T follicular helper cell (primary cell): ENCODE measurements at places on chromosomes 3 and 15.

- no peak for DNase-seq
These were observed 16.8 kb downstream of the NOX5 start for GRCh38 chr15:69031013-69032001.

GRCh38 chr3:60053526-60054265 lies 1003.9 kb upstream of the CFAP20DC start:
- no peak for DNase-seq

DNA sequence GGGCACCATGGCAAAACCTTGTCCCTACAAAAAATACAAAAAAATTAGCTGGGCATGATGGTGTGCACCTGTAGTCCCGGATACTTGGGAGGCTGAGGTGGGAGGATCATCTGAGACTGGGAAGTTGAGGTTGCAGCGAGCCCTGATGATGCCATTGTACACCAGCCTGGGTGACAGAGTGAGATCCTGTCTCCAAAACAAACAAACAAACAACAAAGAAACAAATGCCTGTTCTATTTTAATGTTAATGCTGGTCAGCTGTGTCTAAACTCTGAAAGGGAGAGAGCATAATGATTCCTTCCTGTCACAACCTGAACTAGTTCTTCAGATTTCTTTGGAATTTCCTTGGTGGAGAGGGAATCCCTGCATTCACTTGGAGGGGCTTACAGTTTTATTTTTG lies 413.0 kb upstream of the TBL1XR1 start:
- no peak for DNase-seq

GRCh38 chr15:83947156-83947555 lies 288.4 kb upstream of the GOLGA6L4 start:
- DNase-seq: no peak

GRCh38 chr3:64056606-64057180 lies 33.4 kb upstream of the PSMD6 start:
- DNase-seq: no peak

DNA sequence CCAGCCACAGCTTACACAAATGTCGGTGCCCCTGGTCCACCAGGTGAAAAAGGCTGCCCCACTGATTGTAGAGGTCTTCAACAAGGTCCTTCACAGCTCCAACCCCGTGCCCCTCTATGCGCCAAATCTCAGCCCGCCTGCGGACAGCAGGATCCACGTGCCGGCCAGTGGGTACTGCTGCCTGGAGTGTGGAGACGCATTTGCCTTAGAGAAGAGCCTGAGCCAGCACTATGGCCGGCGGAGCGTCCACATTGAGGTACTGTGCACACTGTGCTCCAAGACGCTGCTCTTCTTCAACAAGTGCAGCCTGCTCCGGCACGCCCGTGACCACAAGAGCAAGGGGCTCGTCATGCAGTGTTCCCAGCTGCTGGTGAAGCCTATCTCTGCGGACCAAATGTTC lies 32.9 kb upstream of the ALPK3 start:
- DNase-seq: no peak

DNA sequence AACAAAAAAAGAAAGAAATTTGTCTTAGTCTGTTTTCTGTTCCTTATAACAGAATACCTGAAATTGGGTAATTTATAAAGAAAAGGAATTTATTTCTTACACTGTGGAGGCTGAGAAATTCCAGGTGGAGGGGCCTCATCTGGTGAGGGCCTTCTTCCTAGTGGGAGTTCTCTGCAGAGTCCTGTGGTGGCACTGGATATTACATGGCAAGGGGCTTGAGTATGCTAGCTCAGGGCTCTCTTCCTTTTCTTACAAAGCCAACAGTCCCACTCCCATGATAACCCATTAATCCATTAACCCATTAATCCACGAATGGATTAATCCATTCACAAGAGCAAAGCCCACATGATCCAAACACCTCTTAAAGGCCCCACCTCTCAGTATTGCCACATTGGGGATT lies 2.9 kb upstream of the SATB1 start:
- DNase-seq: no peak

- DNase-seq: no peak
These were observed 17.9 kb upstream of the TMCC1 start for GRCh38 chr3:129911261-129911861.

- no peak for DNase-seq
These were observed 45.9 kb upstream of the CP start for GRCh38 chr3:149267565-149267964.

DNA sequence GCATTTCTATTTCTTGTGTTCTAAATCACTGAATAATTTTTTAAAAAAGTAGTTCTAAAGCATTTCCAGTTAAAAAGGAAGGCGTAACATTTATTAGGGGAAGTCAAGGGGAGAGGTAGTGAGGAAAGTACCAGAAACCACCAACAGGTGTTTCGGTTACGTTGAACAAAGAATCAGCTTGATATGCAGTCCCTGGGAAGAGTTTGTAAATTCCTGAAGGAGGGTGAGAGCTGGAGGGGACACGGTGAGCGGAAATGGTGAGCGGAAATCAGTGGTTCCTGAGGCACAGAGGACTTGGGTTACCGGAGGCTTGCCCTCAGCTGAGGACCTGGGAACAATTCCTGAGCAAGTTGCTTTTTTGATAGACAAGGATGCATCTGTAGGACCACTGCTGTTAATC lies 17.8 kb downstream of the MAP2K1 start:
- DNase-seq: no peak

DNA sequence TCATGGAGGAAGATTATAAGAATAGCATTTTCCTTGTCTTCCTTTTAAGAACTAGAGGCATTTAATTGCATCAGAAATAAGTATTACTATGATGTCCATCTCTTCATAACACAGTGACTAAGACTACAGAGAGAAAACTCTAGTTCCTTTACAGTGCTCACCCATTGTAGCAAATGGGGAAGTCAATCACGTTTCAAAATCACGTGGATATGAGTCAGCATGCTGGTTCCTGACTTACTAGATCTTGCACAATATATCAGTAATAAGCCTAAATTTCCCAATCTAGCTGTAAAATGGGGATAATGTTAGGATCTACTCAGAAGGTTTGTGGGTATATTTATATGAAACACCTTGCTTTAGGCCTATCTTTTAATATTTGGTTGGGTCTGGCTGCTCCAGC lies 254.8 kb upstream of the EOMES start:
- no peak for DNase-seq

DNA sequence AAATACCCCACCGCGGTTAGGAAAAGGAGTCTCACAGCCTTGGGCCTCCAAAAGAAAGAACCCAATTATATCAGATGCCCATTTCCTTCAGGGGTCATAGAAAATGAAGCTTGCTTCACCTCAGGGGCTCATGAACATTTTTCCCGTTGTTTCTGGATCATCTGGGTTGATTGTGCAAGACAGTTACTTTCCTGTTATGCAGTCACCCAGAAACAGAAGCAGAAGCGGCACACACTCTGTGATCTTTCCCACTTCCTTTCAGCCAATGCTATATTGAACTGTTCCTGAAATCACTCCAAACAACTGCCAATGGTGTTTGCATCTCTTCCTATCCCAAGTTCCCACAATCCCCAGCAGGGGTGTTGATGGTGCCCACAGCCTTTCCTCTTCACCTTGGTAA lies 295.6 kb upstream of the RASGRP1 start:
- no peak for DNase-seq

DNA sequence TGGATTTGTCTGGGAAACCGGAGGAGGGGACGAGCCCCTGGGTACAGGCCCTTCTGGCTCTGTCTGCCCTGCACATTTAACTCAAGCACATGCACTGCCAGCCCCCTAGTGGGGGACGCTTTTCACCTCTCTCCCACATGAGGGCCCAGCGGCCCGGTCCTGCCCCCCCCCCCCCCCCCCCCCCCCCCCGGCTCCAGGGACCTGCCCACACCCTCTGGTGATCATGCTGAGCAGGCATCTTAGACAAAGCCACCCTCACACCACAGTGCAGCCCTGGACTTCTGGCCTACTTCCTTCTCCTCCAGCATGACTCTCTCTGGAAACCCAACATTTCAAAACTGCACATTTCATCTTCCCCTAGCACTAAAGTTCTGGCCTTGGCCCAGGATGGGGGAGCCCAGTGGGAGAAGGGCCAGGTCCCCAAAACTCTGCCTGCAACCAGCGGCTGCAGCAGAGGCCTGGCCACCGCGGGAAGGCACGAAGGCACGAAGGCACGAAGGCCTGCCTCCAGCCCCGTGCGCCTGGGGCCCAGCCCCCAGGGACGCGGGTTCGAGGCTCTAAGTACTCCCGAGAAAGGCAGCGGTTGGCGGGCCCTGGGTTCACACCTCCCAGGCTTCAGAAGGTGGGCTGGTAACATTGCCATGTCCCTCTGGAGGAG lies 14.1 kb downstream of the KLF15 start:
- no peak for DNase-seq

DNA sequence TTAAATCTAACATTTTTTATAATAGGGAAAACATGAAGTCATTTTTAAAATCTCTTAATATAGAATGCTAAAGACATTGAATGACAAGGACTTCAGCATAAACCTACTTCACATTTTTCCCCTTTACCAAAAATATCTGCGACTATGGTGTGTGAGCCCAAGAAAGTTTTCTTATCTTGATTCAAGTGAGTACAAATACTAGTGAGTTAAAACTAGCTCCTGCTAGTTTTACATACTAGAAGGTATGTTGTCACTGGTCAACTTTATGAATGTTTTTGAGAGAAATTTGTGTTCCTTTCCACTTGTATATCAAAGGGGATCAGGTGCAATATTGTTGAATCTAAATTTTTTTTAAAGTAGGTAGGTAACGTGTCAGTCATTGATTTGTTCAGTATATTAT lies 152.4 kb upstream of the CGNL1 start:
- no peak for DNase-seq

DNA sequence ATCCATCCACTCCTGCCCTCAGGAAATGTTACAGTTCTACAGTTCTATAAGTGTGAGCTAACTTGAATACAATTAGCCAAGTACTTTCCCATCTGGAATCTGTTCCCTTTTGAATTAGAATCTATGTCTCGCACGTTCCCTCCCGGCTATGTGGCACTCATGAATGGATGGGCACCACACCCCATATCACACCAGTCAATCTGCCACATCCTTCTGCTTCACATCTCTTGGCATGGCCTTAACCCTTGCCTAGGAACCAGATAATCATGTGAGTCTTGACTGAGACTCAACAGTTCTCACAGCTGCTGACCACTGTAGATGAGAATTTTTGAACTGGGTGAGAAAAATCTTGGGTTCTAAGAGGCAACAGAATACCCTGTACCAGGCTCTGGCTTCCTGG lies 180.2 kb downstream of the TNIK start:
- DNase-seq: no peak

DNA sequence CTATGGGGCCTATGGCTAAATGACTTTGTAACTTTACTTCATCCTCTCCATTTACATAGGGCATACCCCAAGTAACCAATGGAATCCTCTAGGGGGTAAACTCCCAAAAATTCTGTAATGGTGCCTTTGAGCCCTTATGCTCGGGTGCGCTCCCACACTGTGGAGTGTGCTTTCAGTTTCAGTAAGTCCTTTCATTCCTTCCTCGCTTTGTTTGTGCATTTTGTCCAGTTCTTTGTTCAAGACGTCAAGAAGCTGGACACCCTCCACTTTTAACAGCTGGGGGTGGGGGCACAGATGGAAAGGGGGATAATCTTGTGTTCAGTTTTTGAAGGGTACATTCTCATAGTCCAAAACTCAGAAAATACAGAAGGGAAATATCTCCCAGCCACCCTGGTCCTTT lies 84.4 kb upstream of the C2CD4B start:
- no peak for DNase-seq

DNA sequence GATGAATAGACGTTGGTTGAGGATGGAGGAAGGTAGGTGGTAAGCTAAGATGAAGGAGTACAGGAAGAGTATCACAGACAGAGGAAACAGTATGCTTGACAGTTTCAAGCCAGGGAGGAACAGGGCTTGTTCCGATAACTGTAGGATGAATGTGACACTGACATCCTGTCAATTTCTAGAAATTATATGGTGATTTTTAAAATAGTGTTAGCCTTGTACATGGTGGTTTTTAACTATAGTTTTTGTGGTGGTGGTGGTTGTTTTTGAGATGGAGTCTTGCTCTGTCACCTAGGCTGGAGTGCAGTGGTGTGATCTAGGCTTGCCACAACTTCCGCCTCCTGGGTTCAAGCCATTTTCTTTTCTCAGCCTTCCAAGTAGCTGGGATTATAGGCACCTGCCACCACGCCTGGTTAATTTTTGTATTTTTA lies 92.8 kb downstream of the FNDC3B start:
- DNase-seq: no peak

DNA sequence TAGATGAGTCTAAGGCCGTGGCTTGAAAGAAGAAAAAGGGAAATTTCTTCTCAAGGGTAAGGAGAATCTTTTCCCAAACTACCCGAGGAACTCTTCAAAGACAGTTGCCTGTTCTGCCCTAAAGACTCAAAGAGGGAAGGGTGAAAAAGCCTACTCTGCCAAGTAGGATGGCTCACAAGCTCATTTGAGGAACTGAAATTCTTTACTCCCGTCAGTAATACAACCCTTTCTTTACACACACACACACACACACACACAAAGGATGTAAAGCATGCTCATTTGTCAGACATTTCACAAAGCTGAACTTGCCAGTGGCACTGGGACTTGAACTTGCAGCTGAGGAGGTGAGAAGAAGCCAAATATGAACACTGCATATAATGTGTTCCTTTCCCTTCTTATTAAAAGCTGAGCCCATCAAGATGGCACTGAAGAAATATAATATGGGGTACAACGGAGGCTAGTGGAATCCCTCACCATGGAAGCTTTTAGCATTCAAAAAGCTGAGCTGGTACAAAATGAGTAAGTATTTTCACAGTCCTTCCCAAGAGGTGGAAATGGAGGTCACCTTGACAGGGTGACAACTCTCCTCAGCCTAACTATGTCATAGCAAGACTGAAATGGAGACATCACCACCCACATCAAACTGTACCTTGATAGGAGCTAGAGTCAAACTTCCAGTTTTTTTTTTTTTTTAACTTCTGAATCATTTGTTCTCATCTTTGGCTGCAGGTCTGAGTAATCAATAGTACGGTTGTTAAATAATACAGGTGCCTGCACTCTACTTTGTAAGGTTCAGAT lies 57.6 kb downstream of the TAFA4 start:
- DNase-seq: no peak

DNA sequence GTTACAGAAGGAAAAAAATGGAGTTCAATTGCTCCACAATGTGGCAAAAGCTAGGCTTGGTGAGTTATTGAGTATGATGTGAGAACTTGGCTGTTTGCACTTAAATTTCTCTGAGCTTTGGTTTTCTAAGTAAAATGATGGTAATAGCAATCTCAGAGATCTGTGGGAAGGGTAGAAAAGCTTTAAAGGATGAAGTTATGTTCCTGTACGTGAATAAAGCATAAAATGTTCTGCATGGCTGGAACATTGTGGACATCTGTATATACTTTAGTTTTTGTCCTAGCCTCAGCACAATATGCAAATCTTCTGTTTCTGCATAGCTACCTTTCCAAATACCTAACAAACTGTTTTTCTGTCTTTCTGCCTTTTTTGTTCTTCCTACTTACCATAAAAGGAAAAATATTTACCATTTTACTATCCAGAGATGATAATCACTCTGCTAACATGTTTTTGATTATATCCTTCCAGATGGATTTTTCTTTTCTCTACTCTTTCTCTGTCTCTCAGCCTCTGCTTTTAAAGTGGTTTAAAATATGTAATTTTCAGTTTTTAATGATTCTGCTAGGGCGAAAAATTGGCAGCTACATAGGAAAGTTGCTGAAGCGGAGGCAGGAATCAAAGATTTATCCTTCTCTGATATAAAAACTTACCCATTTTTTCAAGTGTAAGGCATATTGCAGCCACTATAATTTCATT lies 188.1 kb downstream of the FNDC3B start:
- DNase-seq: no peak

- no peak for DNase-seq
These were observed 251.1 kb downstream of the GABRB3 start for GRCh38 chr15:26521691-26522198.
